ENCODE measurements at places on chromosomes 2 and 18.

- DNase-seq: peak; percentile 96
Observed at GRCh38 chr18:3451183-3451988, 1.4 kb downstream of the TGIF1 start.

GRCh38 chr18:69774831-69775230, 172.8 kb downstream of the CD226 start:
- DNase-seq: peak; percentile 44

DNA sequence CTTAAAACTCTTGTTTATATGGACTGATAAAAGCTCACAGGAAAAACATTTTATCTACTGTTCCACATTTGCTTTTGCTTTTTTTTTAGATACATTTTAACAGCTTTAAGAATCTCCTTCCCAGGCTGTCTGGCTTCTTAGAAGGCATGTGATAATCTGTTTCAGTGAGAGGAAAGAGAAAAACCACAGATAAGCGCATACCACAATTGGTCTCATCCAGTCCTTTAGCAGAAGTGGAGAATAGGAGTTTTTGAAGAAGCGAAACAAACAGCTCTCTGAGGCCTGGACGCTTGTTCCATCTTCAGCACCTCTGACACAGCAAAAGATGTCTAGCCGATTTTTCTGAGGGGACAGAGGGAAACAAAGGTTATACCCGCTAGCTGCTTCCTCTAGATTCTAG, 37.6 kb downstream of the RMC1 start:
- DNase-seq: peak; percentile 75

- no peak for DNase-seq
Observed at GRCh38 chr2:4576075-4576474, 872.7 kb downstream of the DCDC2C start.

DNA sequence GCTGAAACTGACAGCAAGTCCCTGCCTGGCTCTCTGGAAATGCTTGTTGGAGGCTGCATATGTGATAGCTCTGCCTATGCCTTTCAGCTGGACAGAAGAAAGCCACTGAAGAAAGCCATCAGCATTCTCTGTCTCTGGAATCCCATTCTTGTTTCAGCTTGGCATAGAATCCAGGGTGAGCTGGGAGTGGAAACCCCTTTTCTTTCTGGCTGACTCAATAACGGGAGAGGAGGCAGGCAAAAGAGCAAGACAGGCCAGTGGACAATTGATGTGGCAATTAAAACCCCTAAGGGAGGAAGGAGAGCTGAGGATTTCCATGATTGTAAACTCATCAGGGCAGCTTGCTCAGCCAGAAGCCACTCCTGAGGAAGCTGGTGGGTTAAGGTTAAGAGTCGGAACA, 208.1 kb downstream of the CLIP4 start:
- DNase-seq: peak; percentile 8
